Stimulated activated CD4-positive, alpha-beta T cell treated with anti-CD3 and anti-CD28 coated beads, Interleukin-15, amount 100 ng/mL, for 1 hour (primary cell): ENCODE measurements at places on chromosomes 5 and 9.

GRCh38 chr5:51347704-51348103, 35.5 kb upstream of the ISL1 start:
- no peak for DNase-seq

DNA sequence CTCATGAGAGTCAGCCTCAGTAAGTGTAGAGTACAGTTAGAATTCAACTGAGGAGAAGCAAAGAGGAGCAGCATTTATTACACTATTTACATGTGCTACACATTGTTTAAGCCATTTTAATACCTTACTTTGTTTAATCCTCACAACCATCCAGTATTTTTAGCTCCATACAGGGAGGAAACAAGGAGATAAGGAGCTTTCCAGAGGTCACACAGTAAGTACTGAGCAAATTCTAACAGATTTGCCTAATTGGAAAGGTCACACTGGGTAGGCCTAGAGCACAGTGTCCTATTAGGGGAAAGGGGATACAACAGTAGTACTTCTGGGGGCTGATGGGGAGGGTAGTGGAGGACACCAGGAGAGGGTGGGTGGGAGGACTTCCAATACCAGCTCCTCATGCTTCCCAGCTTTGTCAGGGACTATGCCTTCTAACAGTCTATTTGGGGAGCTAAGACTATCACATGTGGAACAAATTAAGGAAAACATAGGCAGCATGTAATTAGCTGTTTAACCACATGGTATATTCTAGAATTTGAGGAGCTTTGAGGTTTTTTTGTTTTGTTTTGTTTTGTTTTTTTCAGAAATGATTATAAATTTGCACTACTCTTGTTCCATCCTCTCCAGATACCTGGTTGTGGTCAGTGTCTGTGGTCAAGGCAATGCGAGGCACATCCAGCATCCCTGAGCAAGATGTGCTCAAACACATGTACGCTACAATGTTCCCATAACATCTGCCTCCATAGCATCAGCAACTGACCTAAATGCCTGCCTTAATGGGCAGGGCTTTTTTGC, 96.0 kb upstream of the SLC12A2 start:
- no peak for DNase-seq

DNA sequence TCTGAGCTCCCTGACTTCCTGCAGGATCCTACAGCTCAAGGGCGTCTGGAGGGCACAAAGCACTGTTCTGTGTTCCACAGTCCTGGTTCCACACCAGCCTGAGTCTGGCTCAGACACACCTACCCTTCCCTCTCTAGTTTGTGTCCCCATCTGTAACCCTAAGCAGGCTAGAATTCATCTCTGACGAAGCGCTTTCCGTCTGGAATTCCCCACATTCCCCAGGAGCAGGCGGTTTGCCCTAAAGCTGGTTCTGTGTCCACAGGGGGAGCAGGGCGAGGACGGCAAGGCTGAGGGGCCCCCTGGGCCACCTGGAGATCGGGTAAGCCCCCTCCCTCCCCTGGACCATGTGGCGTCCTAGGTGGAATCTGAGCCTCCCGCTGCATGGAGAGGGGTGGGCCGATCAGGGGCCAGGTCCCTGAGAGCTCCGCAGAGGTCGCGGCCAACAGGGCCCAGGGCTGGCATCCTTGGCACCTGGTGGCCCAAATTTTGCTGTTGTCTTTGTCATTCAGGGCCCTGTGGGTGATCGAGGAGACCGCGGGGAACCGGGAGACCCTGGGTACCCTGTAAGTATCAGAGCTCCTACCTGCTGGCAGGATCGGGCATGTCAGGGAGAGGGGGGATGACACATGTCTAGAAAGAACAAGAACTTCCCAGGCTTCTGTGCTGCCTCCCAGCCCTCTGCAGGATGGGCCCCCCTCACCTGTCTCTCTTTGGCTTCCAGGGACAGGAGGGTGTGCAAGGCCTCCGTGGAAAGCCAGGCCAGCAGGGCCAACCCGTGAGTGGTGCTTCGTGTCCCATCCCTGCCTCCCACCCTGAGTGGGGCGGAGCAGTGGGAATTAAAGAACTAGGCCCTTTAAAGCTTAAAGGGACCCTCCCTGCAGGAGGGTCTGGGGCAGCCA, 34.5 kb upstream of the ORM1 start:
- DNase-seq: no peak

DNA sequence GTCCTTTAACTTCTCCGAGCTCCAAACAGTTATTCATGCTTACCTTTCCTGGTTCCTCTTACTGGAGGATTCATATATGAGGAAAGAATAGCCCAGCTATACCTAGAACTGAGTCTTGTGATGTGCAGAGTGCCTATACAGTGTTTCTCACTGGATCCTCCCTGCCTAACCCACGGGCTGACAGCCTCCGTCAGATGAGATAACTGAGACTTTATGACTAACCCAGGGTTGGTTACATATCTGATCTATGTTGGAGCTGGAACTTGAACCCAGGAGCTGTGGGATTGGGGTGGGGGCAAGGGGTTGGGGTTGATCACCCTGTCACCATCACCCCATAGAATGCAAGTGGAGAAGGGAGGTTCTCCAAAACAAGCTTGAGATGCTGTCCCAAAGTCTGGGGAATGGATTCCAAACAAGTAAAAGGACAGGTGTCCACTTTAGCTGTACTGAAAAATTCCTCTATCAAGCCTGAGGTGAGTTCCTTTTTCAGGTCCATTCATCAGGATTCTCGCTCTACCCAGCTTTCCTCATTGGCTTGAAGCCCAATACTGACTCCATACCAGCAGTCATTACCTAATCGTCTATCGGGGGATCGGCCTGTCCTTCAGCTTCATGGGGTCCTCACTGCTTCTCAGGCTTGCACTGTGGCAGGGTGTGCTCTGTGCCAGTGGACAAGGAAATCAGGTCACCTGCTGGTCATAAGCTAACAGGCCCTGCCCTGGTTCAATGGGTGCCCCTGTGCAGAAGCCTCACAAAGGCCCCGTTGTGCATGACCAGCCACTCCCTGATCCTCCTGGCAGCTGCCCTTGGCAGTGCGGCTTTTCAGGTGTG, 100.6 kb downstream of the ARHGAP26 start:
- DNase-seq: no peak

DNA sequence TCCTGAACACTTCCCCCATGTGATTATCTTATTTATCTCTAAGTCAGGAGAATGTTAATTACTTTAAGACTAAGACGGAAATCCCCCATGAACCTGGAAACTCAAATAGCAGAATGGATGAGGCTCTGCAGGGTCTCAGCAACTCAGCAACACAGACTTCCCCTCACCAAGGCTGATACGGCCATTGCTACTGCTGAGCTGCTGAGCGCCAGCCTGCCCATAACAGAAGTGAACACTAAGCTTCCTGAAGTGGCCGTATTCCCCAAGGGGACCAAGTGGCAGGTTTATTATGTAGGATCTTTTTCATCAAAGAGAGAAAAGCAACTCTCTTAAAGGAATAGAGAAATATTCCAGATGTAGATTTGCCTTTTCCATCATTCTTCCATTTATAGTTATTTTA, 311.1 kb downstream of the RFX3 start:
- DNase-seq: no peak

DNA sequence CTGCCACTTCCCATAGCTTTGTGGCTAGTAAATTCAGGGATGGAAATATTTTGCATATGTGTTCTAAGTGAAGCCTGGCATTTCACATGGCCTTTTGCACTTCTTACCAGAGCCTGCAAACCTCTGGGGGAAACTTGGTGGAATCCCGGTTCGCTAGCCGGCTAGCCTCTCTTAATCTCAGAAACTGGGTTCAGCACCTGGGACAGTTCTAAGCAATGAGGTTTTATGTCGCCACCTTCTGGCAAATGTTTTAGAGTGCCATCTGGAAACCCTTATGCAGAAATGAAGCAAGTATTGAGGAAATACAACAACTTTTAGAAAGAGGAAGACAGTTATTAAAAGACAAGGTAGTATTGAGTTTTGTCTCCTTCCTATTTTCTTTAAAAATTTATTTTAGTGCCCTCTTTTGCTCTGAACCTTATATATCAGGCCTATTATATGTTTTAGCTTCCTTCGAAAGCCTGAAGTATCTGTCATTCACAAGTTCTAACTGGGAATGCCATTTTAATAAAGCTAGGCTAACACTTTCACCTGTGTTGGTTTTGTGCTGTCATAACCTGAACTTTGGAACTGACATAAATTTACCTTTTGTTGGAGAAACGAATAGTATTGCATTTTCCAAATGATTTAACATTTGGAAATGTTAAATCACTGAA, 963 bp upstream of the HTR1A start:
- DNase-seq: no peak

GRCh38 chr5:159050316-159051143, 49.2 kb downstream of the EBF1 start:
- no peak for DNase-seq

DNA sequence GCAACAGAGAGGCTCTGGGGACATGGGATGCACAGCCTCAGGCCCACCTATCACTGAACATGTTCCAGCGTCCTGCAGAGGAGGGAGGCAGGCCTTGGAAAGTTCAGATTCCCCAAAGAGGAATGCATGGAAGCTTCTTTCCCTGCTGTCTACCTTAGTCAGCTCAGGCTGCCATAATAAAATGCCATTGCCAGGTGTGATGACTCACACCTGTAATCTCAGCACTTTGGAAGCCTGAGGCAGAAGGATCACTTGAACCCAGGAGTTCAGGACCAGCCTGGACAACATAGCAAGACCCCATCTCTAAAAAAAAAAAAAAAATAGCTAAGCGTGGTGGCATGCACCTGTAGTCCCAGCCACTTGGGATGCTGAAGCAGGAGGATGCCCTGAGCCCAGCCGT, 24.5 kb upstream of the TOR1B start:
- no peak for DNase-seq
